ENCODE measurements at places on chromosomes 1 and 21.

DNA sequence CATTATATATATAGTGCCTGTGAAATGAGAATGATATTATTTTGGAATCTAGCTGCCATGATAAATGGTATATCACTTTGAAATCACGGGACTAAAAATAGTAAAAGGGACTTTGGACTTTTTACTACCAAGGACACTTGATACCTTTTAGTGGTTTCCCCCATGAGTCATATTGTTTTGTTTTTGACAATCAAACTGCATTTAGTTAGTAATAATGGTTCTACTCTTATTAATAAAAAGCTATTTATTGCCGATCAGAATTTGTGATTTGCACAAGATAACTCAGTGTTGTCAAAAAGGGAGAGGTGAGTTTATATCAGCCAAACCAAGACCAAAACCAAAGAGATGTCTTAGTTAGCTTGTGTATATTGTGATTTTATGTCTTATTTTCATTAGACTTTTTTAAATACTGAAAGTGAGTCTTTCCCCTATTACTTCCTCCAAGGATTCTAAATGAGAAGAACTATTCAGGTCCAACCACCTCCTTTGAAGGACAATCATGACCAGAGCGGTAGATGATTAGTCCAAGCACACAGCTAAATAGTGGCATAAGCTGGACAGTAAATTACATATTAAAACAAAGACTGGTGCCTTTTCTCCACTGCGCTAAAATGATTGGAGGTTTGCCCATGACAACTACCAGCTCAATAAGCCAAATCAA lies 281.7 kb upstream of the ESRRG start:
- DNase-seq, result no peak

- DNase-seq, result no peak
Measured at GRCh38 chr1:86231076-86231475, 74.5 kb upstream of the COL24A1 start.

- no peak for DNase-seq
Measured at GRCh38 chr1:3352299-3352951, 102.0 kb upstream of the ARHGEF16 start.

- no peak for DNase-seq
Measured at GRCh38 chr21:25834381-25834780, 99.6 kb downstream of the GABPA start.

- no peak for DNase-seq
Measured at GRCh38 chr1:7389906-7390603, 381.0 kb upstream of the VAMP3 start.

DNA sequence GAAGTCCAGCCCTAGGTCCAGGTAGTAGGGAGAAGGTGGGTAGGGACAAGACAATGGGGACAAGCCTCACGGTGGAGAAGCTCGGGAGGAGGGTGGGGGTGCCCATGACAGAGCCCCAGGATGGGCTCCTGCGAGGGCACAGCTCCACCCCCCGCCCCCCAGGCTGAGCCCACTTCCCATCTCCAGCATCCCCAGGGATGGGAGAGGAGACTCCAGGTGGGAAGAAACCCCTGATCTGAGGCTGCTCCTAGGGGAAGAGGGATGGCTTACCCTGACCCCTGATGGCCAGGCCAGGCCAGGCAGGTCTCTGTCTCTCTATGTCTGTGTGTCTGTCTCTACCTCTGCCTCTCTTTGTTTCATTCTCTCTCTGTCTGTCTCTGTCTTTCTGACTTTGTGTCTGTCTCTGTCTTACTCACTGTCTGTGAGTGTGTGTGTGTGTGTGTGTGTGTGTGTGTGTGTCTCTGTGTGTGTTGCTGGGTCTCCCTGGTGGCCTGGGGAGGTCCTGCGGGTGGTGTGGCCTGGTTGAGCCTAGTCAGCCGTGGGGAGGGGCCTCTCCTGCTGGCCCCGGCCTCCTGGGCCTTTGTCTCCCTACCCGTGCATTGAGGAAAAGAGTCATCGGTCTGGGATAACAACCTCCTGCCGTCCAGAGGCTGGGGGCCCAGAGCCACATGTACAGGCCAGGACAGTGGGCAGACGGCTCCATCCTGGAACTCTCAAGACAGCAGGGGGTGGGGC lies 45.7 kb downstream of the WNT9A start:
- no peak for DNase-seq

DNA sequence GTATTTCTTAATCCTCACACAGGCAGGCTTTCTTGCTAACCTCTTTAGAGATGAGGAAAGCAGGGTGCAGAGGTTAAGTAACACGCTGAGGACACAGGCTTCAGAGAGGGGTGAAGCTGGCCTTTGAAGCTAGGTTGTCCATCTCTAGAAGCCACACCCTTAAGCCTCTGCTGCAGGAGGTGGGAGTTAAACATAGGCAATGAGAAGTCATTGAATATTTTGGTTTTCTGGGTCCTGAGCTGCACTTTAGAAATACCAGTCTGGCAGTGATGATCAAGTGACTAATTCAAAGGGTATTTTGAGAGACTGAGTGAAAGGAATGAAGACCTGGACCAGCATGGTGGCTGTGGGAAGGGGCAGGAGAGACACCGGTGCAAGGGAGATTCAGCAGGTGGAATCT lies 9.9 kb downstream of the KCNJ15 start:
- DNase-seq, result no peak

GRCh38 chr21:28632755-28633408 lies 359.8 kb downstream of the LTN1 start:
- no peak for DNase-seq

DNA sequence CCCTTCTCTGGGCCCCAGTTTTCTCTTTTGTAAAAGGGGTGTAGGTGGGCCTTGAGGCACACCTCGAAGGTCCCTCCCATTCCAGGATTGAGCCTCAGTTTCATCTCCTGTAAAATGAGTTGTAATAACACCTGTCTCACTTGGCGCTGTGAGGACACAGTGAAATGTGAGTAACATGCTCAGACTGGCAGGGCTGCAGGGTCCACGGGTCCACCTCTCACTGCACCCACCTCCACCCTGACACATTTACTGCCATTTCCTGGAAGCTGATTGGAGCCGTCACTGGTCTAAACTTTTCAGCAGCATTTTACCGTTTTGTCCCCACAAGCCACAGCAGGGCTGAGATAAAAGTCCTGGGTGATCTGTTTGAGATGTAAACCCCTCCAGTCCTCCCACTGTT lies 398.0 kb downstream of the PTPRU start:
- no peak for DNase-seq

DNA sequence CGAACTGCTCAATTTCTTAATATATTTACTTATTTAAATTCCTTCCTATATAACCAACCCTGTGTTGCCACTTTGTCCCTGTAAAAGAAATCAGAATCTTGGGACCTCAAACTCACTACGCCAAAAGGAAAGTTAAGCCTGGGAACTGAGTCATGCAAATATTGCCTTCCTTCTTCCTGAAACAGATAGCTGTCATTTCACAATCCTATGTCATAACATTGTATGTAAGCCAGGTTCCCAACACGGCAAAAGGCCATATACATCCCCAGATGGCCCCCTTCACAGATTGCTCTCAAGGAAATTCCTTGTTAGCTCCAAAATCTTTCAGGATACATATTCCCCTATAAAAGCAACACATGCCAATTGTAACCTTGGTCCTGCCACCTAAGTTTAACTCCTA lies 39.7 kb downstream of the C21orf91 start:
- DNase-seq, result no peak

DNA sequence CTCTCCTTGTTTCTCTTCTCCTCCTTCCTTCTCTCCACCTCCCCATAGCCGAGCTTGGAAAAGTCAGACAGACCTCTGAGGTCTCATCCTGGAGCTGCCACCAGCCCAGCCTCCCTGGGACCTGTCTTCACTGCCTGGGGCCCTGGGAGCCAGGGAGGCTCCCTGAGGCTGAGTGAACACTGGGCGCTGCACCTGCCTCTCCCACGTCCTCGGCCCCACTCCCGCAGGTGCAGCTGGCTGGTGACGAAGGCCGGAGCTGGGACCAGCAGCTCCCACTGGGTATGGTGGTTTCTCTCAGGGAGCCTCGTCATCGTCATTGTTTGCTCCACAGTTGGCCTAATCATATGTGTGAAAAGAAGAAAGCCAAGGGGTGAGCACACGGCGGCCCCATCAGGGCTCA lies 5.3 kb downstream of the TNFRSF14 start:
- no peak for DNase-seq

- no peak for DNase-seq
Measured at GRCh38 chr1:177315261-177315660, 144.5 kb downstream of the BRINP2 start.

GRCh38 chr1:32352831-32353383 lies 9.4 kb downstream of the FAM229A start:
- no peak for DNase-seq

DNA sequence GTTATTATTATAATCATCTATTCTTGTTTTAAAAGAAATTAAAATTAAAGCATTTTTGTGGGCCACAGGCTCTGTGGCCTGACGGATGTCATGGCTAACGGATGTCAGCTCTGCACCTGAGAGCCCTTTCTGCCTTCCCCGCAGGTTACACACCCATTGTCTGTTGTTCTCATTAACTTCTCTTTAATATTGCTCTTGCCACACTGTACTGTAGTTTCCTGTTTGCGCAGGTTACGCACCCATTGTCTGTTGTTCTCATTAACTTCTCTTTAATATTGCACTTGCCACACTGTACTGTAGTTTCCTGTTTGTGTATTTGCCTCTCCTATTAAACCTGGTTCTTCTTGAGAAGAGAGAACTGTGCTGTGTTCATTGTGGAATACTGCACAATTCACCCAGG lies 294.4 kb upstream of the PLXNA2 start:
- no peak for DNase-seq

- no peak for DNase-seq
Measured at GRCh38 chr1:245693941-245694752, 539.4 kb downstream of the KIF26B start.

- peak; percentile 18 for DNase-seq
Measured at GRCh38 chr1:42913426-42914091, 45.1 kb downstream of the SLC2A1 start.

DNA sequence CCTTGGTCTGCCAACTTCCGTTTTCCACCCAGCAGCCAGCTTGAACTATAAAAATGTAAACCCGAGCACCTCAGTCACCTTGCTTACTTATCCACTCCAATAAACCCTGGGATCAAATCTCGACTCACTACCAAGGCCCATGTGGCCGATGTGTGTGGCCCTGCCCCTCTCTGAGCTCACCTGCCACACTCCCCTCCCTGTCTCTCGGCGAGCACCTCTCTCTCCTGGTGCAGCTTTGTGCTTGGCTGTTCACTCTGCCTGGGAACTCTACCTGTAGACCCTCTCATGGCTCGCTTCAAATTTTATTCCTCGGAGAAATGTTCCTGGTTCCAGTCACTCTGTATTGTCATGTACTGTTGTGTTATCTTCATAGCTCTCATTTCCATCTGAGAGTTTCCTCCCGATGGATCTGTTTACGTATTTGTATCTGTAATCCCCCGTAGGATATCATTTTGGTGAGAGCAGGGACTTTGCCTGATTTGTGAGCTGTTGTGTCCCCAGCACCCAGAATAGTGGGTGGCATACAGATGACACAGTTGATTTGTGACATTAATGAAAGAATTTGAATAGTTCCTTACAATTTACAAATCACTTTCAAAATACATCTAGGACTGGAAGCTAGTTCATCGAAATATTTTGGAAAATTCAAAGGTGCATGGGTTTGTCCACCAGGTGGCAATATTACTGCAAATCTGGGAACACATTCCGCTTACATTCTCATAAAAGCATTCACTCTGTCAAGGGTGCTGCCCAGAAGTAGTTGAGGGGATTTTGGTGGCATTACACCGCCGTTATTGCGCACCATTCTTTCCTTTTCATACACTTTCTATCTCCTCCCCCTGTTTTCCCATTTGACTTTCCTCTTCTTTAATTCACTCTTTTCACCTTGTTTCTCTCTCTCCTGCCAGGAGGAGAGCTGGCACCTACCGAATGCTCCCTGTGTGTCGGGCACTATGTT lies 95.3 kb downstream of the ABCA4 start:
- DNase-seq, result no peak

DNA sequence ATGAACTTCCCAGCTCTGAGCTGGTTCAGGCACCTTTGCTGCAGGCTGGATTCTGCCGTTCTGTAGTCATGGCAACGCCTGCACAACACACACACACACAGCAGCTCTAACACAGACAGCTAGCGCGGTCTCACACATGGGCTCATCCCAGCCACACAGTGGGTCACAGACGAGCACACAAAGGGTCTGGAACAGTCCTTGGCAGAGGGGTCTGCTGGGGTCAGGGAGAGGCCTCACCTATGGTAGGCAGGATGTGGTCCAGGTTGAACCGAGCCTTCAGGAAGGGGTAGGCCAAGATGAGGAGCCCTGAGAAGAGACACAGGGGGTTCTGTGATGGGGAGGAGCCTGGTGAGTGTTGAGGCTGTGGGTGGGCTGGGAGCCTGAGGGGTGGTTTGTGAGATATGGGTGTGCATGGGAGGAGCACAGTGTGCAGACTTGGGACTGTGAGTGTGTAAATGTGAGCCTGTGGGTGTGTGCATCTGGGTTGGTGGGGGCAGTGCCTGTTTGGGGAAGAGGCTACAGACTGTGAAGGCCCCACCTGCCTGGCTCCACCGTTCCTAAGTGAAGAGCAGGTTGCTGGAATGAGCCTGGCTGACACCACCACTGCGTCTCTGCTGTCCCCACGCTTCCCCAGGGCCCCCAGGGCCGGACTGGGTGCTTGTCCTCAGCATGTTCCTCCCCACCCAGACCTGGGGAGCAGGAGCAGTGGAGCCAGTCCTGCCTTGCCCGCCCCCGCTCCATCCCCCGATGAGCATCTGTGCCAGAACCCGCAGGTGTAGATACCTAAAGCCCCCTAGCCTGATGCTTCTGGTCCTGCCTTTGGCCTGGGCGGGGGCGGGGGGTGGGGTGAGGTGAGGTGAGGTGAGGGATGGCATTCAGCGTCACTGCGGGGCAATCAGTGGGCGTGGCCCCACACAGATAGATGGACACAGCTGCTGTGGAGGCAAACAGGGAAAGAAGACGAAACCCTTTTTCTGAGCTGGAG lies 1.5 kb downstream of the KNCN start:
- DNase-seq, result no peak

DNA sequence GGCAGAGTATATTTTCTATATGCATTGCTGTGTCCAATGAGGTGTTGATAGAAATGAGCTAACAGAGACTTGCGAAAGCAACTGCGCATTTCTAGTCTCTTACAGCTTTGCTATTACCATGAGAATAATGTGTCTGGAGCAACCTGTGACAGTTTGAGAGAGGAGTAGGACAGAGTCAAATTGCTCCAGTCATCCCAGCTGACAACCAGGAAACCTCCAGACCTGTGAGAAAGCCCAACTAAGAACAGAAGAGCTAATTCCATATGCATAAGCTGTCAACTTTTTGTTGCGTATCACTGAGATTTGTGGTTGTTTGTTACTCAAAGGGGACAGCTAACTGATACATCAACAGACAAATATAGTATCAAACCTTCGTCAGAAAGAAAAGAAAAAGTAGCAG lies 354.1 kb upstream of the LRRC7 start:
- DNase-seq, result no peak

Measured in activated CD4-positive, CD25-positive, alpha-beta regulatory T cell (primary cell).